Dermis blood vessel endothelial cell (primary cell): ENCODE measurements at places on chromosomes 5 and 9. TPM values are rescaled to one million over a fixed set of nuclear protein-coding genes. Genes with fewer than 3 reads are reported as not detected.
A peak's percentile ranks its signal among the peaks of the same experiment; 100 is the strongest.

The ARSB gene
- total RNA-seq: 15.7 and 17.9 TPM in 2 replicates

The ASS1 gene
- 4.0 and 9.5 TPM in 2 replicates for total RNA-seq

The SLC6A19 gene
- not detected in 2 replicates for total RNA-seq

The PTPDC1 gene
- total RNA-seq: 5.9 and 7.0 TPM in 2 replicates

The ANKRD34B gene
- not detected in 2 replicates for total RNA-seq

The CFAP90 gene
- not detected in 2 replicates for total RNA-seq

The OR5C1 gene
- not detected in 2 replicates for total RNA-seq

The MYMK gene
- not detected in 2 replicates for total RNA-seq

GRCh38 chr9:18235181-18235908, 238.6 kb upstream of the ADAMTSL1 start:
- DNase-seq: no peak

- DNase-seq: no peak
These were observed 6.1 kb downstream of the ANKS6 start for GRCh38 chr9:98790134-98790841.

DNA sequence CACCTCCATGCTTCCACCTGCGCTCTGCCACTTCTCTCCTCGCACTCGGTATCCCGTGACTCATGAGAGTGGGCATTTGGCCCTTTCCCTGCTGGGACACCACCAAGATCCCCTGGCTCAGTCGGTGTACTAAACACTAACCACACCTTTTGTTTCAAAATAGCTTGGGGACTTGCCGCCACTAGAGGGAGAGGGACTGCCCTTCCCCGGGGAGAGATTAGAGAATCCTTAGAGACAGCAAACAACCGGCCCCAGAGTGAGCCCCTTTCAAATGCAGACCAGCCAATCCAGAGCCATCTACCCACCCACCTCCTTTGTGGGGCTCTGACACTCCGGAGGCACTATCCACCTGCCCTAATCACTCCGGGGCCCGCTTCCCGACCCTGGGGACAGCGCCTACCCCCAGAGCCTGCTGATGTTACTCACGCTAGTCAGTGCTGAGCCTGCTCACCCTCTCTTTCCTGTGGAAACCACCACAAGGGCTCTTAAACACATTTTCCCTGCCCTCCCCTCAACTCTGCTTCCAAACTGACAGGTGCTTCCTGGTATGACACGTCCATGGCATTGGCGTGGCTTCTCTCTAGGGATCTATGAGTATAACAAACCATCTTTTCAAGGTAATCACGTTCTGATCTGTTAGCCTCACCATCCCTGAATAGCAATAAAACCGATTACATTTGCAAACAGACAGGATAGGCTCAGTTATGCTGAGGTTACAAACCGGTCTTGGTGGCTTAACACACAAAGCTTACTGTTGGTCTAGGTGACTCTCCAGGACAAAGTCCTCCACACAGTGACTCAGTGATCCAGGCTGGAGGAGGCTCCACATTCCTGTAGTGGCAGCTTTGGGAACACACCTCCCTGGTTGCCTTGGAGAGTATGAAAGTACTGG, 180.1 kb upstream of the MVB12B start:
- peak; percentile 78 for DNase-seq

GRCh38 chr5:53180538-53180937, 71.0 kb upstream of the MOCS2 start:
- no peak for DNase-seq

- no peak for DNase-seq
These were observed 34.7 kb downstream of the GABRP start for GRCh38 chr5:170818232-170818631.

DNA sequence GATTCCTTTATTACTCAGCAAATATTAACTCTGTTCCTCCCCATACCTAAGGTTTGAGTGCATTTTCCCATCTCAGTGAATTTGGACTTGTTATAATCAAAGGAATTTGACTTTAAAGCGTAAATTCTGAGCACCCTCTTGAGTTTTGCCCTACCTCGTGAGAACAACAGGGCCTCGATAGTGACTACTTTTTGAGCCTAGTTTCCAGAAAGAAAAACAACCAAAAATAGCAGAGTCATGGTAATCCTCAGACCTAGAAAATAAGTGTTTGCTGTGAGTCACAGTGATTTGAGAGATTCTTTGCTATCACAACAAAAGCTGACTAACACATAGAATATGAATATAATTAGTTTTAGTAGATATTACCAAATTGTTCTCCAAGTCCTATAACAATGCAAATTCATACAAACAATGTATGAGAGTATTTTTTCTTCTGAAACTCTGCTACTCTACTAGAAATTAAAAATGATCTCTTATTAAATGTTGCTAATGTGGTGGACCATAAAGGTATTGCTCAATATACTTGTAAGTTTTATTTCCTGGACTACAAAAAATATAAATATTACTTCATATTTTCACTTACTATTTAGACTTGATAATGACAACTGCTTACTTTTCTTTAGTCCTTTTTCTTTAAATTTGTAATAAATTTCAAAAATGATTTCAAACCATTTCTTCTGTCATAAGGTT, 759.7 kb downstream of the BRINP1 start:
- peak; percentile 19 for DNase-seq

DNA sequence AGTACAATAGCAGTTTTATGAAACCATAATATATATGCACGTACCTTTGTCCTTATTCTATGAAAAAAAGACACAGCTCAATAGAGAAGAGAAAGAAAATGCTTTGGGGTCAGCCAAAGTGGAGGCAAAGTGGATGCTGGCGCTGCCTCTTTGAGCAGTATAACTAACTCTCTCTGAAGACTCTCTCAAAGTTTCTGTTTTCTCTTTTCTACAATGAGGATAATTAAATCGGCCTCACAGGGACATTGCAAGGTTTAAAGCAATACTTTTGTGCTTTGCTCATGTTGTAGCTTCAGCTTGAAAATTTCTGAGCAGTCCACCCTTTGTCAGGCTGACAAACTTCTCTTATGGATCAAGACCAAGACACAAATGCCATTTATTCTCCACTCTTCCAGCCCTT, 455.1 kb upstream of the MPDZ start:
- no peak for DNase-seq

- DNase-seq: no peak
These were observed 186.6 kb upstream of the ZNF608 start for GRCh38 chr5:124932791-124933600.

DNA sequence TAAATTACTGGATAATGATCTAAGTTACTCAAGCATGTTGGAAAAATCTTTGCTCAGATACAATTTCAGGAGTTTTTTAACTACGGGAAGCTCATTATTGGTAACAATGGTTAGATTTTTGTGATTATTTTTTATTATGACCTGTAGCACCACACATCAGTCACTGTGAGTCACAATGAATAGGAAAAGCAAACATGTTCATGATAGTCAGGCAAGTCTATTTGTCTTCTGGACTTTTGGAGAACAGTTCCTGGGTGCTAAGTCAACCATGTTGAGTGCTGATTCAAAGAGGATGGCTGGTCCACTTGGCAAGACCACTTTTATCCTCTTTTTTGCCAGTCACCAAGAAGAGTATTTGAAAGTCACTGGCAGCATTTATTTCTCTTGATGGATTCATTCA, 403.2 kb downstream of the KIF4B start:
- no peak for DNase-seq

GRCh38 chr5:61302200-61302563, 29.9 kb upstream of the ZSWIM6 start:
- no peak for DNase-seq

DNA sequence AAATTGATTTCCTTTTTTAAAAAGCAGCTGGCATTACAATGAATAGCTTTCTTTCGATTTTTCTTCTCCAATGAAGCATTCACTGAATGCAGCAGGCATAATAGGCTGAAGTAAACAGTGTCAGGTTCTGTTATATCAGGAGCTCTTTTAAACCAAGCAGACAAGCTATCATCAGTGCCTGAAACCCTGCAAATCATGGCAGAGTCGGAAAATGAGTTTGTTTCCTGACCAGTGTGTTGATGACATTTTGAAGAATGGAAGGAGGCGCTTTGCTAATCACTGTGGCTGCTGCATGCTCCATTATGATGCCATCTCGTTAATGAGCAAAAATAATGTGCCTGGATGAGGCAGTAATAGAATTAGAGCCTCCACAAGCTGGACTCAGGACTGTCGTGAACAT, 284.5 kb downstream of the ZNF608 start:
- no peak for DNase-seq
